ENCODE measurements at places on chromosomes 6 and 20. TPM values are rescaled to one million over a fixed set of nuclear protein-coding genes. Genes with fewer than 3 reads are reported as not detected.

GRCh38 chr20:59752704-59753460, 148.5 kb downstream of the PHACTR3 start:
- H3K27ac ChIP-seq, result no peak overlapping the region
- DNase-seq, result no peak
- H3K4me3 ChIP-seq, result no peak overlapping the region
- H3K36me3 ChIP-seq, result no peaks in the 10 kb centered on the region

DNA sequence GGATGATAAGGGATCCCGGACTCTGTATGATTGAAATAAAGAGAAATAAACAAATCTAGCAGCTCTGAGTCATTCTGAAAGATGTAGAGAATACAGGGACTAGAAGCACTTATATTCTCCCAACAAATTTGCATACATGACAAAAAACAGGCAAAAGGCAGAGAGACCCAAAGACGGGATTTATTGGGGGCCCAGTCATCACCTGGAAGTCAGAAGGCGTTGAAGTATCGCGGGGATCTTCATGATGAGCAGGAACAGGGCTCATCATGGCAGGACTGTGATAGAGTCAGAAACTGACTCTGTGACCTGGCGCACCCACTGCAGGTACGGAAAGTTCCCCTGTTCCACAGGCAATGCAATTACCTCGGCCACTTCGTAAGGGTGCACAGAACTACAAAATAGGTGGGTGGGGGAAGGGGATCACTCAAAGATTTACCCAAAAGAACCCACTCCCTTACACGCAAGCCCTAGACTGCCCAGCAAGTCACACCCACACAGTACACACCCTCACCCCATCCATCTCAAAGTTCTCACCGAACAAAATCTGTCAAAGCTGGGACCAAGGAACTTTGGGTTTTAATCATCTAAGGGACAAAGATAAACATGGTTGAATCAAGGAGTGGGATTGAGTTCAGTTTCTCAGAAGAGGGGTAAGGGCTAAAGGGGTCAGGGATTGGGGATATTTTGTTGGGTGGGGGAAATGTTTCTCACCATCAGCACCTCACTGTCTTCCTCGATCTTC, 1.4 kb downstream of the CUTA start:
- peaks cover 68% of the 10 kb centered on the region for H3K4me1 ChIP-seq
- H3K27me3 ChIP-seq, result no peaks in the 10 kb centered on the region
- H3K4me3 ChIP-seq, result peak overlapping the region; percentile 94
- peaks cover 33% of the 10 kb centered on the region for H3K36me3 ChIP-seq
- H3K27ac ChIP-seq, result peak overlapping the region; percentile 94
- DNase-seq, result no peak

Gene PHACTR3
- total RNA-seq, result not detected

Gene ARFGEF2
- total RNA-seq, result 37.6 TPM

DNA sequence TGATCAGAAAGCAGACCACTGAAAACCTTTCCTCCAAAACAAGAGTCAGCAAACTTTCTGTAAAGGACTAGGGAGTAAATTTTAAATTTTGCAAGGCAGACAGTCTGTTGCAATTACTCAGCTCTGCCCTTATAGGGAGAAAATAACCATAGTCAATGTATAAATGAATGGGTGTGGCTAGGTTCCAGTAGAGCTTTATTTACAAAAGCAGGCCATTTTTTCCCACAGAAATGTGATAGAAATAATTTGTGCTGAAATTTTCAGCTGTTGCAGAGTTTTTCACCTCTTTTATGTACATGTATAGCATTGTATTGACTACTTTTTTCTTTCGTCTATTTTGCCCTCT, 7.7 kb downstream of the AMD1 start:
- no peaks in the 10 kb centered on the region for H3K36me3 ChIP-seq
- no peaks in the 10 kb centered on the region for H3K27me3 ChIP-seq
- H3K4me3 ChIP-seq, result no peak overlapping the region
- DNase-seq, result no peak
- H3K27ac ChIP-seq, result no peak overlapping the region

Gene EZR
- total RNA-seq, result 296 TPM

Gene ZBP1
- 2.4 TPM for total RNA-seq

GRCh38 chr20:18738055-18738454, 75.5 kb upstream of the SCP2D1 start:
- no peak overlapping the region for H3K4me3 ChIP-seq
- H3K36me3 ChIP-seq, result no peaks in the 10 kb centered on the region
- peak overlapping the region; percentile 18 for H3K27ac ChIP-seq
- peaks cover 18% of the 10 kb centered on the region for H3K4me1 ChIP-seq
- H3K27me3 ChIP-seq, result no peaks in the 10 kb centered on the region
- no peak for DNase-seq

Gene NT5E
- total RNA-seq, result 14.8 TPM

GRCh38 chr6:145323646-145324045, 411.7 kb downstream of the EPM2A start:
- no peaks in the 10 kb centered on the region for H3K36me3 ChIP-seq
- H3K27me3 ChIP-seq, result no peaks in the 10 kb centered on the region
- no peak overlapping the region for H3K4me3 ChIP-seq
- no peak for DNase-seq
- H3K27ac ChIP-seq, result no peak overlapping the region

- H3K36me3 ChIP-seq, result no peaks in the 10 kb centered on the region
- H3K4me3 ChIP-seq, result no peak overlapping the region
- H3K4me1 ChIP-seq, result no peaks in the 10 kb centered on the region
- no peaks in the 10 kb centered on the region for H3K27me3 ChIP-seq
- no peak overlapping the region for H3K27ac ChIP-seq
Observed at GRCh38 chr6:169132352-169132940, 121.2 kb downstream of the THBS2 start.

DNA sequence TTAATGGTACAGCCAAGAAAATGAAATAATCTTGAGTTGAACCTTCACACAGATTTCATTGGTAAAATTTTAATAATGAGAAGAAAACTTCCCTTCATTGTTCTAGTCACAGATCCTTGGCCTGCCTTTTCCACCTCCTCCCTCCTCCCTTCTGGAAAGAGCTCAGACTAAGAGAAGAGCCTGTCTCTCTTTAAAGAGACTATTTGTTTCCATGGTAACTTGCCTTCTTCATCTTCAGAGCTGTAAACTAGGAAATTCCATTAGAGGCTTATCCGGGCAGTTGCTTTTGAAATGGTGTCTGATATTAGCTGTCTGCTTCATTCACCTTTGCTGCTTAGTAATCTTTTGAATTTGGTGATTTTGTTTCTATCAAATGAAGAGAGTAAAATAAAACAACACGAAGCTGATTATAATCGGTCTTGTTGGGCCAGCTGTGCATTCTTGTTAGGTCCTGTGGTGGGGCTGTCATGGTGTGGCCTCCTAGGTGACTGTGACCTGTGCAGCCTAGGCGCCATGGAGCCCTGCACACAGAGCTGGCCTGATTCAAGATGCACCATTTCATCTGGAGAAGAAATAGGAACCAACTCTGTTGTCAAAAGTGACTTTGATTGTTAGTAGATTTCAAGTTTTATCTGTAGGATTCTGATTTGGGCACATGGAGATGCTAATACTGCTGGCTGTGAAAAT, 96.7 kb downstream of the MAP3K7 start:
- H3K36me3 ChIP-seq, result no peaks in the 10 kb centered on the region
- DNase-seq, result no peak
- no peak overlapping the region for H3K27ac ChIP-seq
- H3K27me3 ChIP-seq, result no peaks in the 10 kb centered on the region
- no peak overlapping the region for H3K4me3 ChIP-seq

Gene SMOC2
- not detected for total RNA-seq

DNA sequence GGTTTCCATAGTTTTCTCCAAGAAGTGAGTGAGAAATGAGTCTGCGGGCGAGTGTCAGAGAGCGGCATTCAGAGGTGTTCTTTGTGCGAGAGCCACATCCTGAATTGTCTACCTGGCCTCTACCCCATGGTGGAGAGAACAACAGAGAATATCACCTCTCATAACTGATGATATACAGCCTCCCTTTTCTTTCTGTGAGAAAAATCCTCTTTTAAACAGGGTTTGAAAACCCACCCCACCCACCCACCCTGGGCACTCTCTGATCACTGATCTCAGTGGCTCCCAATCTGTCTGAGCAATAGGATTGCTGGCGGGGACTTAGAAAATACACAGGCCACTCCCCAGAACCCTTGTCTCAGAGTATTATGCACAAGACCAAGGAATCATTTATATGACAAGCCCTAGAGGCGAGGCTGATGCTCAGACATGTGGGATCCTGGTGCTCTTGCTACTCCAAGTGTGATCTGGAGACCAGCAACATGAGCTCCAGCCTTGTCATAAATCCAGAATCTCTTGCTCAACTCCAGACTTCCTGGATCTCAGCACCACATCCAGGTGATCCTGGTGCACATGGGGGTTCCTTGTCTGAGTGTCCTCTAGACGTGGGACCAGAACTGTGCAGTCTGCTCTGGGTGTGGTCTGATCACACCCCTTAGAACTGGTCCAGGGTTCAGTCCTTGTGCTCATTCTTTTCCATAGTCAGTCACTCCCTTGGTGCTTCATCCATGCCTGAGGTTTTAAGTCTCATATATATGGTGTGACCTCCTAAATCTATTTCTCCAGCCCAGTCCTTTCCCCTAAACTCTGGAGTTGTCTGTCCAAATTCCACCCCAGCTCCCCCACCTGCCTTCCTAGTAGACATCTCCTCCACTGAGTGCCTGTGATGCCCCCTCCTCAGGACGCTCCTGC, 5.3 kb downstream of the HLA-B start:
- DNase-seq, result peak; percentile 62
- H3K36me3 ChIP-seq, result peaks cover 31% of the 10 kb centered on the region
- H3K27ac ChIP-seq, result no peak overlapping the region
- no peaks in the 10 kb centered on the region for H3K27me3 ChIP-seq
- H3K4me3 ChIP-seq, result no peak overlapping the region

Gene SLC17A9
- total RNA-seq, result 26.4 TPM

GRCh38 chr6:170165471-170166117, 125.3 kb downstream of the DLL1 start:
- H3K27ac ChIP-seq, result no peak overlapping the region
- DNase-seq, result no peak
- H3K4me1 ChIP-seq, result no peaks in the 10 kb centered on the region
- H3K4me3 ChIP-seq, result no peak overlapping the region
- no peaks in the 10 kb centered on the region for H3K27me3 ChIP-seq
- no peaks in the 10 kb centered on the region for H3K36me3 ChIP-seq

DNA sequence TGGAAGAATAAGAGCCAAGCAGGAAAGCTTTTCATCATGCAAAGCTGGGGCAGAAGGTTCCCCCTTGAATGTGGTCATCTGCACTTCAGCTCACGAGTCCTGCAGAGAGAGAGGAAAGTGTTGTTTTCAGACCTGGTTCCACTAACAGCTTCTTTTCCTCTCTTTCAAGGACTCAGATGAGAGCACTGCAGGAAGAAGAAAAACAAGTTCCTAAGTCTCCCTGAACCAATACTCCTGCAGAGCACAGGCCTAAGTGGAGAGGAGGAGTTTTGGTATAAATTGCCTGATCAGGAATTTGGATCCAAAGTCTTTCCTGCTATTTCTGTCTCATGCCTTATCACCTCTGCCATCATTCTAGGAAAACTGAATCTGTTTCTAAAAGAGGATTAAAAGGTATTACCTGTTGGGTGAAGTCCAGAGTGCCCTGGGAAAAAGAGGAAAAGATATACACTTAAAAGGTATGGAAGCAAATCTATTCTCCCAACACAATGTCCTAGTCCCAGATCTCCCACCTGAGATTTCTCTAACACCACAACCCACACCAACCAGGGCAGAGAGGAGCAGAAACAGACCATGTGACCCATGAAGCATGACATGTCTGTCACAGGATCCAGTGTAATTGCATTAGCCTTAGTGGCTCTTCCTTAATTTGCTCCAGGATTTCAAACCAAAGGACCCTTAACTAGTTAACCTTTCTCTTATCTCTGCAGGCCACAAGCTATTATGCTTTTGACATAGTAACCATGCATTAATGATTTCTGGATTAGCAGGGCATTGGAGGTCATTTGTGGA, 12.2 kb downstream of the HLA-DRB5 start:
- no peak for DNase-seq
- no peaks in the 10 kb centered on the region for H3K36me3 ChIP-seq
- H3K27me3 ChIP-seq, result no peaks in the 10 kb centered on the region
- no peak overlapping the region for H3K4me3 ChIP-seq

DNA sequence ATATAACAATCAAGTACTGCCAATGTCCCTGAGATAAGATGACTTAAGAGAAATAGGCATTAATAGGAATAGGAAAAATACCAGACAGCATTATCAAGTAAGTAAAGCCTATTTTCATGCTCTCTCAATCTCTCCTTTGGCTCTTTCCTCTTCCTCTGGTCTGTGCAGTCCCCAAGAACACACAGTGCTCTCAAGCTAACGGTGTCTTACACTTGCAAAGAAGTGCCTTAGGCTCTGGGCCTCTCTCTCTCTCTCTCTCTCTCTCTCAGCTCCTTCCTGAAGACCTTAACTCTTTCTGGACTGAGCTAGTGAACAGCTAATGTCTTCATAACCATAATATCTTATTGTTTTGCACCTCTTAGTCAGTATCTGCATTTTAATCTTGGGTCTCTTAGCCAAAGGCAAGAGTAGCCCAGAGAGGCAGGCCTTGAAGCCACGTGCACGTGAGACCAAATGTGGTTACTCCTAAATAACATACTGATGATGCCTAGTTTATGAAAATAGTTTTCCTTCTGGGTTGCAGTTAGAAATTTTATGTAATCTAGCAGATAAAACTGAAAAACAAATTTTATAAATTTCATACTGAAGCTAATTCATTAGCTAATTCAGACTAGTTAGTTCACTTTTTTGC, 70.8 kb downstream of the TPD52L1 start:
- H3K4me1 ChIP-seq, result no peaks in the 10 kb centered on the region
- no peaks in the 10 kb centered on the region for H3K27me3 ChIP-seq
- no peak overlapping the region for H3K27ac ChIP-seq
- DNase-seq, result no peak

Gene HACE1
- total RNA-seq, result 8.3 TPM

GRCh38 chr6:41228096-41228495, at the start of gene TREML4:
Gene TREML4 (plus strand): TSS chr6:41228349. CDS start chr6:41228428, 79 bp downstream.
- no peaks in the 10 kb centered on the region for H3K36me3 ChIP-seq
- no peak within 1 kb of the TSS for H3K27ac ChIP-seq
- H3K4me3 ChIP-seq, result no peak within 1 kb of the TSS
- DNase-seq, result no peak

DNA sequence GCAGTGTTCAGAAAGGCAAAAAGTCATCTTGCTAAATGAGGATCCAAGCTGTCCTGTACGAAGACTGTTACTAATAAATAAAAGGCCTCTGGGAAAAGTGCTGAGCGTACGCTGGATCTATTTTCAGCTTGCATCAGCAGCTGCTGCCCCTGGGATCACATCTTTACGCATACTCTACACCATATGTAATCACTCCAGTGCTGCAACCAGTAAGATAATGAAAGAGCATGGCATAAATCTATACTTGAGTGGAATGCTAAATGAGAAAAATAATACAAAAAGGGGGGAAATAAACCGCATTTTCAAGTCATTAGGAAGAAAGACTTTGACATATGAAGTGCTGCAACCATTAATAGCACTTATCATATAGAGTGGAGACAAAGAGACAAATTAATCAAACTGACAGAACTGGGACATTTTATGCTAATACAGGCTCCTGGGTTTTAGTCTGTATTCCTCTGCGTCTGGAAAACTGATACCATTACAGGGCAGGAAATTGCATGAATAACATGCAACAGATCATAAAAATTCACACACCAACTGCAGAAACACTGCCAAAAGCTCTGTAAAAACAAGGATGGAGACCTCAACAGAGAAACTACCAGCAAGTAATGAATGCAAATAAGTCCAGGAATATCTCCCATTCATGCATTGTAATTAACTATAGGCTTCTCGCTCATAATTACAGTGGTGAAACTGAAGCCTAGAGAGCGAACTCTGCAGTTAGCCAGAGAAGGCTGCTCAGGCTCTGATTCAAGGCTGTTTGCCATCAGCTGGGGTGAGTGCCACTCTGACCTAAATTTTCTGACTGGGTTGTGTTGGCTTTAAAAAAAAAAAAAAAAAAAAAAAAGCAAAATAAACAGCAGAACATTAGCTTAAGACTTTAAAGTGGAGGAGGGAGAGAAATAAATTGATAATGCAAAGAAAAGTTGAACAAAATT, 83.8 kb downstream of the GJA10 start:
- H3K4me3 ChIP-seq, result no peak overlapping the region
- no peaks in the 10 kb centered on the region for H3K4me1 ChIP-seq
- no peaks in the 10 kb centered on the region for H3K27me3 ChIP-seq
